ENCODE measurements at places on chromosomes 2 and 18.

DNA sequence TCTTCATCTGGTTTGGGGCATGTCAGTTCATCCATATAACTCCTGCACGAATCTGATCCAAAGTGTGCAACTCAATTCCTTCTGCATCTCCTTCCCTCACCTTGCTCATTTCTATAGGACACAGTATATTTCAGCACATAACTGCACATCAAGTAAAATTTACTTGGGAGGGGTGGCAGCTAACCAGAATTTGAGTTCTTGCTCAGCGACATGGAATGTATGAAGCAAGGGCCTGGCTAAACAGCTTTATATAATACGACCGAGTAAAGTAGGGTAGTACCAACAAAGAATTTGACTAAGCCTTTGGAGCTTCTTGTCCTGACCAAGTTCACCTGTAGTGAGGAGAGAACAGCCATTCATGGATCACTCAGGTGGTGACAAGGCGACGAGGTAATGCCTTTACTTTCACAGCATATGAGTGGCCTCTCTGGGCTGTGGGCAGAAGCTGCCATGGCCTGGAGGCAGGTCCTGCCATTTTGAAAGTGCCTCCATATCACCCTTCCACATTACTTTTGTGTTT is 570.2 kb upstream of the TNP1 start:
- DNase-seq = peak; percentile 41

DNA sequence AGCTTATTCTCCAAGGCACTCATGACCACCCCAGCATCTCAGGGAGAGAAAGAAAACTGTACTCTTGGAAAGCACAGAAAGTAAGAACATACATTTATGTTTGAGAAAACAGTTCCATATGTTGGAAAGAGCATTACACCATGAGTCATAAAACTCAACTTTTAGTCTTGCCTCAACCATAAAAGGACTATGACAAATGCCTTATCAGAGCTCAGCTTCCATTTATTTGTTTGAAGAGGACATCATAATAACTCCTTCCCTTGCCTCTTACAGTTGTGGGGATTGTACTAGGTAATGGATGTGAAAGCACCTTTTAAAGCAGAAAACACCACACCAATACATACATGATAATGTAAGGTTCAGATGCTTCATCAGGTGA is 370.8 kb downstream of the LNPK start:
- DNase-seq = peak; percentile 88

DNA sequence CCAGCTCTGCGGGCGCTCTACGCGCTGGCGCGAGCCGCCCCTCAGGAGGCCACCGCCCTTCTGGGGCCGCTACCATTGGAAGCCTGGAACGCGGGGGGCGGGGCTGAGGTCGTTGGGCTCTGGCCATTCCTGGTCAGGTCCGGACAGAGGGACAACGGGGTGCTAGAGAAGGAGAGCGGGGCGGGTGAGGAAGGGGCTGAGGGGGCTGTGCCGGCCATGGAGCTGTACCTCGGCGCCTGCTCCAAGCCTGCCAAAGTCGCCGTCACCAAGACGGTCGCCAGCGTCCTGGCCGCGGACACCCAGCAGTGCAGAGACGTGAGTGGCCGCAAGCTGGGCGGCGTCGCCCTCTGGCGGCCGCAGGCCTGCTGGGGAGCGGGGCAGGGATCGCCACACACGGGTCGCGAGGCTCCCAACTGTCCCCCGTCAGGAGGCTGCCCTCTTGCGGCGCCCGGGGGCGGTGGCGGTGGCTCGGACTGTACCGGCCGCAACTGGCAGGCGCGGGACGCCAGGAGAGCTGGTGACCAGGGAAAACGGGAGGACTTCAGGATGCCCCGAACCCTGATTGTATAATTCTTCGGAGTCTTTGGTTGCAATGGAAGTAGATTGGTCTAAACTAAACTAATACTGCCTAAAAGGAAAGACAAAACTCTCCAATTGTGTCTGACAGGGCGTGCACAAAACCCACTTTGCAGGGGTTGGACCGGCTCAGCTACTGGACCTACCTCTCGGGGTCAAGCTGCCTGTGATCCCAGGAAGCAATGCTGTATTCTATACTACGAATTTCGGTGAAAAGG is at the start of gene FSIP2:
TSS of gene FSIP2 (plus strand) at position 126 of the 794 bp plus-strand sequence. CDS start at position 217, 91 bp downstream.
- DNase-seq = peak; percentile 66

GRCh38 chr2:191899410-191899809 is 52.5 kb upstream of the CAVIN2 start:
- DNase-seq = peak; percentile 94

DNA sequence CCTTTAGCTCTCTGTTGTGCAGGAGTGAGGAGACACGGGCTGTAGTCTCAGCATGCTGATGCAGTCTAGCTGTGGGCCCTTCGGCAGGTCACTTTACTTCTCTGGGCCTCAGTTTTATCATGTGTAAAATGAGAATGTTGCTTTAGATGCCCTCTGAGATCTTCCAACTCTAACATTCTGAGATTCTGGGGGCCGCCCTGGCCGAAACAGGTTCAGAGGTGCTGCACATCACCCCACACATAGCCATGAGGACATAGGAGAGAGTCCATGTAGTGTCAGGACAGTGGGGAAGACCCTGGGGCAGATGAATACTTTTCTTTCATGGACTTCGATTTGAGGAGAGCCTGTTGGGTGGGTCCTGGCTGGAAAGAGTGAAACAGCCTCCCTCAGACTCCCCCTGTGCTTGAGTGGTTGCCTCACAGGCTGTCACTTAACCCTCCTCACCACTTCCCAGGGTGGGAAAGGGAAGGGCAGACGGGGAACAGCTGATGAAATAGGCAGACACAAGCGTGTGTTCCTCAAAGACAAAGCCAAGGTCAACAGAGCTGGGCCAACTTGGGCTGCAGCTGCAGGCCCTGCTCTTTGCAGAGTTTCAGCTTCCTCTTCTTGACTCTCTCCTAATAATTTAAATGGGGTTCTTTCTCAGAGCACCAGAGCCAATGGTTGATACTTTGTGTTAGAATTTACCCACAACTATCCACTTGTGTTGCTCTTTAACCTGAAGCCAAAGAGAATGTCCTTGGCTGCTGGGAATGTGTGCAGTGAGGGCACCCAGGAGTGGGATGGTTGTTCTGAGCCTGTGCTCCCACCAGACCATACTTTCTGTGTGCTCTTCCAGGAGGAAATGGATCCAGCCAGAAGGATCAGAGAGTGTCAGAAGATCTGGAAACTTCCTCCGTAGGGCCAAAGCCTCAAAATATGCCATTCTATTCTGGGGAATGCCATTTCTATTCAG is 14.7 kb upstream of the MRPL33 start:
- DNase-seq = no peak

DNA sequence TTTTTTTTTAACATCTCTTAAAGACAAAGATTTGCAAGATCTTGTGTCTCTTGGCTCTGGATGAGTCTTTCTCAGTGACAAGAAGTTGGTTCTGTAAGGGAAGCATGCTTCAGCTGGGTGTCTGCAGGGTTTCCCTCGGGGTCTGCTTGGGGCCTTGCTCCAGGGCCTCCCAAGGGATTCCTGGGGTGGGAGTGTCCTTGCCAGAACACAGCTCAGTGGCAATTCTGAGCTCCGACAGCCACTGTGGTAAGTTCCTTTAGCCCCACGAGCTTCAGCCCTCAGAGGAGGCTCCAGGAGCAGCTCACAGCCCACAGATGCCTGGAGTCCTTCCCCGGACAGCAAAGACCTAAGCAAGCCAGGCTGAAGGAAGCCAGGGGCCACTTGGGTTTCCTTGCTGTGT is 52.4 kb downstream of the EMX1 start:
- no peak for DNase-seq

- DNase-seq = no peak
These were observed 150.0 kb upstream of the HAAO start for GRCh38 chr2:42942214-42942989.

DNA sequence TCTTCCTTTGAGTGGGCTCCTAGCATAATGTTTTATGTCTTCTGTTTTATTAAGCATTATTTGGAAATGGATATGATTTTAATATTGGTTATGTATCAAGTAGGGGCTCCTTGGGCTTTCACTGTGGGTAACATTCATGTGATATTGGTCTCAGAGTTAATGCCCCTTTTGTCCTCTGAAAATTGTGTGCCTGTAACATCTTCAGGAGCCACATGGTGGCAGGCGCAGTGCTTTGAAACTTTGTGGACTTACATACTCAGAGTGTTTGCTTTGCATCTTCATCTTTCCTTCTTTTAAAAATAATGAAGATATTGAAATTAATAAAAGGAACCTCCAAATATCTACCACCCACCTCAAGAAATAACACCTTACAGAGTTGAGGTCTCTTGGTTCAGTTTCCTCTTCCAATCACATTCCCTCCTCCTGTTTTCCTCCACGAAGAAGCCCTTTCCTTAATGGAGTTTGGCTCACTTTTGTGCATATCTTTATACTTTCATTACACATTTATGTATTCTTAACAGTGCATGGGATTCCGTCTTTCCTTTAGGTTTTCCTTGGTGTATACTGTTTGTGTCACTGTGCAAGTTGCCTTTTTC is 73.5 kb downstream of the LIMS1 start:
- no peak for DNase-seq

- DNase-seq = no peak
These were observed 81.9 kb upstream of the MBOAT2 start for GRCh38 chr2:9085353-9085752.

DNA sequence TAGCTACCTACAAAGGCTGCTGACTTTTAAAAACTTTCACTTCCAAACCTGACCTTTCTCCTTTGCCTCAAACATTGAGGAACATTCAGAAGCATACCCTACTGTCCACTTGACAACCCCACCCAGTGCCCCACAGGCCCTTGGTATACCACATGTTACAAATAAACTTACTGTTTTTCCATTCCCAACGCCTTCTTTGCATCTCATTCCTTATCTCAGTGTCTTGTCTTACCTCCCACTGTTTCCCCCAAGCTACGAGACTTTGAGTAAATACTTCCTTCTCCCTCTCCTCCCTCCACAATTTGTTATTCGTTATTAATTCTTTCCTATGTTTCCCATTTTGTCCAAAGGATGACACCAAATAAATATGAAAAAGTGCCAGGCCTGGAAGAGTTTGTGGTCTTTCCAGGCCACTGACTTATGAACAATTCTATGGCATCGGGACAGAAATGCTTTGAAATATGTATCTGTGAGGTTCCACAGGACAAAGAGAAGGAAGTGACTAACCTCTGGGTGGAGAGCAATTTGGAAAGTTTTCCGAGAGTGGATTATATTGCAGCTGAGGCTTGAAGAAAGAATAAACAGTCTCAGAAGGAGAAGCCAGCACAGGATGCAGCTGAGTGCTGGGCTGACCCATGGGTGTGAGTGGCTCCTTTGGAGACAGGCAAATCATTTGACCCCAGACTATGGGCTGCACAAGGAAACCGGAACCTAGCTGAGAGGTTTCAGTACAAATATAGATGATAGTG is 409.0 kb downstream of the LPIN1 start:
- peak; percentile 85 for DNase-seq

DNA sequence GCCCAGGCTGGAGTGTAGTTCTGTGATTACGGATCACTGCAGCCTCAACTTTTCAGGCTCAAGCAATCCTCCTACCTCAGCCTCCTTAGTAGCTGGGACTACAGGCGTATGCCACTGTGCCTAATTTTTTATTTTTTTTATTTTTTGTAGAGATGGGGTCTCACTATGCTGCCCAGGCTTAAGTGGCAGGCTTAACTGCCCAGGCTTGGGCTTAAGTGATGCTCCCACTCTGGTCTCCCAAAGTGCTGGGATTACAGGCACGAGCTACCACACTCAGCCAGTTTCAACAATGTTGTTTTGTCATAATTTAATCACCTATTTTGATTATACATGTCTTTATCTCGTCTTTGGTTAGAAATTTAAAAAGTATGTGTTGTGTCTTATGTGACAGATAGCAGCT is 18.2 kb downstream of the UGGT1 start:
- no peak for DNase-seq

DNA sequence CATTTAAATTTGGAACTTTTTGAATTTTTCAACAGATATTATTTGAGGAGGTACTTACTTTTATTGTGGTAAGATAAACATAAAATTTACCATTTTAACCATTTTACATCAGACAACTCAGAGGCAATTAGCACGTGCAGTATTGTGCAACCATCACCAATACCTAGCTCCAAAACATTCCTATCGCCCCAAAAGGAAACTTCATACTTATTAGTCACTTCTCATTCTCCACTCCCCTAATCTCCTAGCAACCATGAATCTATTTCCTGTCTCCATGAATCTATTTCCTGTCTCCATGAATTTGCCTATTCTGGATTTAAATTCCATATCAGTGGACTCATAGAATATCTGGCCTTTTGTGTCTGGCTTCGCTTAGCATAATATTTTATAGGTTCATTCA is 69.9 kb upstream of the FAM136A start:
- peak; percentile 98 for DNase-seq

GRCh38 chr18:77019641-77020040 is 112.9 kb downstream of the MBP start:
- no peak for DNase-seq

GRCh38 chr2:55114082-55114481 is 63.8 kb upstream of the RTN4 start:
- no peak for DNase-seq

- DNase-seq = no peak
These were observed 10.3 kb upstream of the GPR45 start for GRCh38 chr2:105231232-105231619.

DNA sequence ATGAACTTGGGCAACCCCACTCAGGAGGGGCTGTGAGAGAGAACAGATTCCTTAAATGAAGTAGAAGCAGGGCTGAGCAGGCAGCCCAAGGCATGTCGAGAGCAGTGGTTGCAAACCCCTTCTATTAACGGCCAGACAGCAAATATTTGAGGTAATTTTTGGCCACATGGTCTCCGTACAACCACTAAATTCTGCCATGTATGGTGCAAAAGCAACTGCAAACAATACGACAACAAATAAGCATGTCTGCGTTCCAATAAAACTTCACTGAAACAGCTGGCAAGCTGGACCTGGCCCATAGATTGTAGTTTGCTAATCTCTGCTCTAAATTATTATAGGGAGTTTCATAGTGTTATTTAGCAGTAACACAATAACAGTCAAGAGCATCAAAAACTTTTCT is 217.0 kb upstream of the ZNF521 start:
- no peak for DNase-seq

GRCh38 chr18:50340078-50340477 is 34.8 kb upstream of the SKA1 start:
- no peak for DNase-seq

- no peak for DNase-seq
These were observed 2.8 kb downstream of the RHOB start for GRCh38 chr2:20449501-20450200.

GRCh38 chr2:68693951-68694350 is 40.7 kb upstream of the ARHGAP25 start:
- DNase-seq = no peak

DNA sequence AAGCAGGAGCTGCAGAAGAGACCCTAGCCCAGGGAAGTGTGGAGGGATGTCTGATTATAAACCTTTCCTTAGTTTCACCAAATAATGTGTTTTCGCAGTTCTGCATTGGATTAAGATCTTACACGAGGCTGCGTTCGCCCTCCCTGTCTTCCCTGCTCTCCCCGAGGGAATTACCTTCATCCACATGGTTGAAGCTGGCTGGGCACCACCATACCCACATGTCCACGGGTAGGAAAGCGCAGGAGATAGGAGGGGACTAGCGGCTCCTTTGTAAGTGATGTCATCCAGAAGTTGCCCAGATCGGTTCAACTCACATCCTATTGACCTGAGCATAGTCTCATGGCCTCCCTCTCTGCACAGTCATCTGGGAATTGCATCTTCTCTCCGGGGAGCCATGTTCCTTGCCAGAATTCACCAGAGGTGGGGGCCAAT is 1.1 kb downstream of the TTL start:
- DNase-seq = peak; percentile 59
